Liver (tissue), 10 donors: ENCODE measurements at places on chromosomes 3 and 15.

- no peak for DNase-seq
Observed at GRCh38 chr3:54345847-54346375, 223.6 kb downstream of the CACNA2D3 start.

DNA sequence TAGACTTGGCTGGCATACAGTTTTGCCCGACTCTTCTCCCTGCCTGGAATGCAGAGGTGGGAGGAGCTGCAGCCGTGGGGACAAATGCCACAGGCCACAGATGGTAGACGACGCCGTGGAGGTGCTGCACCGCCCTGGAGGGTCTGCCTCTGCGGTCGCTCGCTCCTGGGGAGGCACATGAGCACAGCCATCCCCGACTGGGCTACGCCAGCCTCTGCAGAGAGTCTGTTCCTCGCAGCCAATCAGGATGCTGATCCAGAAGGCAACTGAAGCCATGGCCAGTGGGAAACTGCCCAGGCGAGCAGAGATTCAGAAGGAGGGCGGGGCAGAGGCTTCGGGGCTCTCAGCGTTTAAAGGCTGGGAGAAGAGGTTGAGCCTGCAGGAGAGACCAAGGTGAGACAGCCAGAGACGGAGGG is 11.9 kb upstream of the LRRC15 start:
- DNase-seq: no peak

DNA sequence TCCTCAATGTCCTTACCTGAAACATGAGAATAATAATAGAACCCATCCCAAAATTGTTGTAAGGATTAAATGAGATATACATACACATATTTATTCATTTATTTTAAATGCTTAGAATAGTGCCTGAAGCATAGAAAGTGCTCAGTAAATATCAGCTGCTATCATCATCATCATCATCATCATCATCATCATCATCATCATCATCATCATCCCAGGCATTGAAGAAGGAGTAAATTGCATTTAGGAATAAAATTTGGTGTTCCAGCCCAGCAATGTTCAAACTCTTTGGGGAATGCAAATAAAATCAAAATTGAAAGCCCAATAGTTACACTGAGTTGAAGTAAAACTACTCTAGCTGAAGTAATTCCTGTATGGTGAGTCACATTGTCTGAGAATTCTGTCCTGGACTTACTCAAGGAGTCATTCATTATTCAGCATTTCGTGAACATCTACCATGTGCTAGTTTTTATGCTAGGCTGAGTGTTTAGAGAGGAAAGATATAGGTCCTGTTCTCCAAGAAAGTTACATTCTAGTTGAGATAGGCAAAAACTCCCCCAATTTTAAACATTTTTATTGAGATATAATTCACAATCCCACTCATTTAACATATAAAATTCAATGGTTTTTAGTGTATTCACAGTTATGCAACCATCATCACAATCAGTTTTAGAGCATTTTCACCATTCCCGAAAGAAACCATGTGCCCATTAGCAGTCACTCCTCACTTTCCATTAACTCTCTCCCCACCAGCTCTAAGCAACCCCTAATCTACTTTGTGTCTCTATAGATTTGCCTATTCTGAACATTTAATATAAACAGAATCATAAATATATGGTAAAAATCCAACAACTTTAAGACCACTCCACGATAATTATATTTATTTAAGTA is 107.2 kb downstream of the FRMD5 start:
- no peak for DNase-seq

- DNase-seq: no peak
Observed at GRCh38 chr3:66494959-66495667, 5.7 kb downstream of the LRIG1 start.

GRCh38 chr15:51494411-51495314 is 127.9 kb downstream of the DMXL2 start:
- no peak for DNase-seq

- no peak for DNase-seq
Observed at GRCh38 chr3:76991165-76991564, 48.7 kb upstream of the ROBO2 start.

GRCh38 chr3:55538158-55538557 is 51.1 kb upstream of the WNT5A start:
- no peak for DNase-seq

DNA sequence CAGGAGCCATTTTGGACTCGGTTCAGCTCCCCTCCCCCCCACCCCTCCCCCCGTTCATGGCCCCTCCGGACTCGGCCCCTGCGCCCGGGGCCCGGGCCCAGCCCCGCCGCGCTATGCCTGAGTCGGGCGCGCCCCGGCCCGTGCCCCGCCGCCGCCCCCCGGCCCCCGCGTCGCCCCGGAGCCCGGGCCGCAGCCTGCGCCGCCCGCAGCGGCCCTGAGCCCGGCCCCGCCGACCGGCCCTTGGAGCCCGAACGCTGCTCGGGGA is 155 bp downstream of the ACVR2B start:
- no peak for DNase-seq

GRCh38 chr3:176274161-176274560 is 923.1 kb downstream of the TBL1XR1 start:
- no peak for DNase-seq

DNA sequence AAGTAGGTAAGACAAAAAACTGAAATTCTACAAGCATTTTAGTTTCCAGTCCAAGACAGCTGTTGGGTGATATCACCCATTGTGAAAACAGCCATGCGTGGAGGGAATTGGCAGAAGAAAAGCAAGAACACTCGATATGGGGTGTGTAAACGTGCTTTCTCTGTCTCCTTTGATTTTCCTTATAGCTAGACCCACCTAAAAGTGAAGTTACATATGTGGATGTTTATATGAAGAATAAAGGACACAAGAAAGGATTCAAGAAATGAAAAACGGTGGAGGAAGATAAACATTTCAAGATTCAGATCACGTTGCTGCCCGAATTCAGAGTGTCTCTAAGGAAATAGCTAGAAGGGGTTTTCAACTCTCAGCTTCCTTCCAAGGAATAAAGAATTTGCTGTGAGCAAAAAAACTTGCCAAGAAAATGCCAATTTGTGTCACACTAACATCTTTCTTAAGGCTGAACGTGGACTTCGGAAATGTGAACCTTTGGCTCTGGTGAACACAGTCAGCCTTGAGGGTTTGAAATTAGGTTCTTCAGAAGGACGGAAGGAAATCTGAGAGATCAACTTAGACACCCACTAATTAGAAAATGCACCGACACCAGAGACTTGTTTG is 269.0 kb upstream of the ADAMTS9 start:
- DNase-seq: no peak

- DNase-seq: no peak
Observed at GRCh38 chr3:28951772-28952556, 328.9 kb upstream of the RBMS3 start.

DNA sequence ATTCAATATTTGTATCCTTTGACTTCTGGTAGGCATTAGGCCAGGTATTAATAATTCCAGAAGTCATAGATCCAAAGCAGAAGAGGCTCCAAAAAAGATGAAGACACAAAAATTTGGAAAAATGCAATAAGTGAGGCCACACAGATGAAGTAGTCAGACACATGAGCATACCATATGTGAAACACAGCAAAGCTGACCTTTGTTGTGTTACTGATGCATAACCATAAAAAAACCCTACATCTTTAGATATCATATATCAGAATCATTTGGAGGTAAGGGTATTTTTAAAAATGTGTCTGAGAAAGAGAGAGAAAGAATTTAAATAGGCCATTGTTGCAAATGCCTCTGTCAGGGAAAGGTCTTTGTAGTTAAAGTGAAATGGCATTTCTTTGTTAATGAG is 314.9 kb downstream of the SLC9A9 start:
- DNase-seq: no peak

DNA sequence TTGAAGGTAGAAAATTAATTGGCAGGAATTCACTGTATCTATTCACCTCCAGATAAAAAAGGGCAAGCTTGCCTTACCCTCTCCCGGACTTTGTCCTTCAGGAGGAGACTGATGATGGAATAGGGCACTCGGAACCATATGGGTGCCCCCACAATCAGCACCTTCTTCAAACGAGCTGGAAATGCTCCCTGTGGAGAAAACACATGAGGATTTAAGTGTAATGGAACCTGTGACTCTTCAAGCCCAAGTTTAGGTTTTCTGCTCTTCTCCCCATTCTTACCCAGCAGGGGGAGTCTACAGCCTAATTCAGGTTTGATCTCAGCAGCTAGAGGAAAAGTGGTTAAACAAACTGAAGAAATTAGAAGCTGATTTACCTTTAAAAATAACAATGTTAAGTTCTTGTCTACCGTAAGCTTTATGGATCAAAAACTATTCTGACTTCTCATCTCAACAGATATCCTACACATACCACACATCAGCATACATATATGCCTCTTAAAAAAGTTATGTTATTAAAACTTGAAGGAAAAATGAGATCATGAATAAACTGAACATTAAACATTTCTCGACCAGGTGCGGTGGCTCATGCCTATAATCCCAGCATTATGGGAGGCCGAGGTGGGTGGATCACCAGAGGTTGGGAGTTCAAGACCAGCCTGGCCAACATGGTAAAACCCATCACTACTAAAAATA is 57.5 kb upstream of the SIN3A start:
- DNase-seq: no peak
